NCI-H2029 treated with DMSO at 0.1 percent for 48 hours (cell line): ENCODE measurements at places on chromosomes 11 and 22.

DNA sequence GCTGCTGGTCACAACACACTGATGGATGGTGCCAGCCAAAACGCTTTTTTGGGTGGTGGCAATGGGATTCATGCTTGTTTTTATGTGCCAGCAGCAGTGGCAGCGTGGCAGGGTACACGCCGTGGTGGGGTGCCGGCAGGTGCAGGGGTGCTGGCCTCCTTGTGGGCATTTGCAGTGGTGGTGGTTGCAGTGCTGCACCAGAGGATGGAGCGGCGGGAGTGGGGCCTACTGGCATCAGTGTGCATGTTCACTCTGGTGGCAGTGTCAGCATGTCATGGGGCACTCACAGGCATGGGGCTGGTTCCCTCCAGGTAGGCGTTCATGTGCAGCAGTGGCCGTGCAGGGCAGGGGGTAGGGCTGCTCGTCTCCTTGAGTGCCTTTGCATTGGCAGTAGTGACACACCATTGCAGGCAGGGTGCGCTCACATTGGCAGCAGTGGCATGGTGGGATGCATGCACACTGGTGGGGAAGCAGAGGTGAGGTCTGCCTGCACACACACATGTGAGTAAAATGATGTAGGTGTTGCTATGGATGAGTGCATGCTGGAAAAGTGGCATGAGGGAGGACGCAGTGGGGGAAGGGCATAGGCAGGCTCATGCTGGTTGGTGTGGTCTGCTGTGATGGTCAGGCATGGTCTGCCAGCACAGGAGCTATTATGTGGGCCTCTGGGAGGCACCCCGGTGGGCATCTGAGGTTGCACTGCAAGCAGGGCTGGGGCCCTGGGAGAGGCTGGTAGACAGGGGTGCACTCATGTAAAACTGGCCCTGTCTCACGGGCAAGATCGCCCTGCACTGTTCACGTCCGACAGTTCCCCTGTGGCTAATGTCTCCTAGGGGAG is 29.9 kb downstream of the CCDC15 start:
- DNase-seq, result no peak

DNA sequence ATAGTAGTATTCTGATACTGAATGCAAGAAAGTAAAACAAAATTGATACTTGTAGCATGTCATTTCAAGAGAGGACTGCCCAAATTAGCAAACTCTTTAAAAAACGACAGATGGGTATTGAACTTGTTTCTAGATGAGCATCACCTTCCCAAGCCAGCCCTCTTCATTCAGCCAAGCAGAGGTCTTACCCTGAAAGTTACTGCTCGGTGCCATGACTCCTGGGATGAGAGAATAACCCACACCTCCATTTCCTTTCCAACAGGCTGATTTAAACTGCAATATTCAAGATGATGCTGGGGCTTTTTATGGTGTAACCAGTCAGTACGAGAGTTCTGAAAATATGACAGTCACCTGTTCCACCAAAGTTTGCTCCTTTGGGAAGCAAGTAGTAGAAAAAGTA is 84.5 kb upstream of the RASSF10 start:
- DNase-seq, result no peak

GRCh38 chr11:37688456-37688855 is 1090.4 kb upstream of the RAG2 start:
- DNase-seq, result no peak

GRCh38 chr11:2774173-2775082 is 74.6 kb upstream of the KCNQ1OT1 start:
- no peak for DNase-seq

DNA sequence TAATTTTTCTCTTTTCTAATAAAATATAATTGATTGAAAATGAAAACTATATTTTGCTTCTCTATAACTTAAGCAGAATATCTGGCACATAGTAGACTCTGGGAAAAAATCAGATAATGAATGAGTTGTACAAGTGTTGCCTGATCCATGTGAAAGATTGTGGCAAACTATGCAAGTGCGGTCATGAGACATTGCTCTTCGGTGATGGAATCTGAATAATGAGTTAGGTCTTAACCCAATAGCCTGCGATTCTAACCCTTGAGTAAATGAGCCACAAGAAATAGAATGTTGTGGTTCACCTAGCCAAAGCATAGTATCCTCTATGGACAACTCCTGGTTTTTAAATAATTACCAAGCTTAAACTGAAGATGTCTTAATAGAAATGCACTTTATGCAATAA is 333.7 kb upstream of the LUZP2 start:
- DNase-seq, result no peak

DNA sequence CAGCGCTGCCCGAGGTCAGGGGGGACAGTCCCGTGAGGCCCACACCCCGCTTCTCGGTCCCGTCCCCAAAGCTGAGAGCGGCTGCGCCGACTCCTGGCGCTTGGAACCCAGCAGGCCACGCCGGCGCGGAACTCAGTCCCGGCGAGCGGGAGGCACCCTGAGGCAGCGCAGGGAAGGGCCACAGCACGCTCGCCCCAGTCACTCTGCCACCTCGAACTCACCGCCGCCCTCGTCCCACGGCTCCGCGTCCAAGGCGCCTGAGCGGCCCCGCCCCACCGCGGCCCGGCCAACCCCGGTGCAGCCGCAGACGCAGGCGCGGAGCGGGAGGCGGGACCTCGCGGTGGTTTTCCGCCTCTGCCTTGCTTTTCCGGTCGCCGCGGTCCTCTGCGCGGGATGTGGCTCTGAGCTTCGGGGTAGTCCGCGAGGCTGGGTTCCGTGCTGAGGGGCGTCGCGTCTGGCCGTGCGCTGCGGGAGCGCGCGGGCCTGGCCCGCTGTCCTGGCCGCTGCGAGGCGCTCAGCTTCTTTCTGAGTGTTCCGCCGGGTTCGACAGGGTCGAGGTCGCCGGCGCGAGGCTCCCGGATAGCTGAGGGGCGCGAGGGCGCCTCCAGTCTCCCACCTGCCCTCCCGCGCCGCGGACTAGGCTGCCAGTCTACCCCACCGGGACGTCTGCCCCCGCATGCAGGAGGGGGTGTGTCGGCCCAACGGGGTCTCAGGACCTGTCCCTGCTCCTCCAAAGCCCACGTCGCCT is at the start of gene CDPF1:
TSS of gene CDPF1 (minus strand) at position 259 of the 748 bp plus-strand sequence. CDS start 2,009 bp downstream, outside the sequence.
- no peak for DNase-seq

DNA sequence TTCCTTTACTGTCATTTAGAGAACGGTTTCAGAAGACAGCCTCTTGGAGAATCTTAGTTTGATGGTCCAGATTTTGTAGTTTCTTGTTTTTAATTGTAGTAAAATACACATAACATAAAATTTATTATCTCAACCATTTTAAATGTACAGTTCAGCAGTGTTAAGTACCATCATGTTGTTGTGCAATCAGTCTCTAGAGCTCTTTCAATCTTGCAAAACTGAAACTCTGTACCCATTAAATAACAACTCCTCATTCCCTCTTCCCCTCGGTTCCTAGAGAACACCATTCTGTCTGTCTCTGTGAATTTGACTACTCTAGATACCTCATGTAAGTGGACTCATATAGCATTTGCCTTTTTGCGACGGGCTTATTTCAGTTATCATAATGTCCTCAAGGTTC is 69.8 kb downstream of the GRIK4 start:
- DNase-seq, result no peak
